ENCODE measurements at places on chromosomes 2 and 18.

GRCh38 chr2:169828141-169828811 lies 1.0 kb downstream of the UBR3 start:
- peak; percentile 39 for DNase-seq

GRCh38 chr18:6022845-6023244 lies 127.5 kb upstream of the TMEM200C start:
- no peak for DNase-seq

DNA sequence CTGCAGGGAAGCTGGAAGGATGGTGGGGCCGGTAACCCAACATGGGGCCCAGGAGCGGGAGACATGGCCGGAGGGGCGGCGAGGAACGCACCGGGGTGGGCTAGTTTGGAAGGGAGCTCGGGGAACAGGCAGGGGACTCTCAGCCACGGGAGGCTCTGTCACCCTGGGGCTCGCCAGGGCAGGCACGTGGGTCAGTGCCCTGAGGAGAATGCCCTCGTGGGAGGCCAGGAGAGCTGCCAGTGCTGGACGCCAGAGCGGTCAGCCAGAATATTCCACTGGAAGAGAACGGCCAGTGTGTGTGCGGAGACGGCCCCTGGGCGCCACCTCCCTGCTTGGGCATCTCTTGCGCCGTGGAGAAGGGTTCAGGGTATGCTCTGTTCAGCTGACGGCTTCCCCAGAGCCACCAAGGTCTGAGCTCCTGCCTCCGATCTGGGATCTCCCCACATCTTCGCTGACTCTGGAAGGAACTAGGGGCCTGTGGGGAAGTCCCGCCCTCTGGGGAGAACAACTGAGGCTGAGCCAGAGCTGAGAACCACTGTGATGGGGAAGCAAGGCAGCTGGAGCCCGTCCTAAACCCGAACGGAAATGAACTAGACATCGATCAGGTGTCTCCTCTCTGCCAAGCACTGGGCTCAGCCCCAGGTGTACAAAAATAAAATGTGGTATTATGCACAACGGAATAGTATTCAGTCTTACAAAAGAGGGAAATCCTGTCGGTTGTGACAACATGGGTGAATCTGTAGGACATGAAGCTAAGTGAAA lies 49.3 kb downstream of the TNP1 start:
- no peak for DNase-seq

- DNase-seq: no peak
These were observed 238.9 kb upstream of the ID2 start for GRCh38 chr2:8442833-8443486.

DNA sequence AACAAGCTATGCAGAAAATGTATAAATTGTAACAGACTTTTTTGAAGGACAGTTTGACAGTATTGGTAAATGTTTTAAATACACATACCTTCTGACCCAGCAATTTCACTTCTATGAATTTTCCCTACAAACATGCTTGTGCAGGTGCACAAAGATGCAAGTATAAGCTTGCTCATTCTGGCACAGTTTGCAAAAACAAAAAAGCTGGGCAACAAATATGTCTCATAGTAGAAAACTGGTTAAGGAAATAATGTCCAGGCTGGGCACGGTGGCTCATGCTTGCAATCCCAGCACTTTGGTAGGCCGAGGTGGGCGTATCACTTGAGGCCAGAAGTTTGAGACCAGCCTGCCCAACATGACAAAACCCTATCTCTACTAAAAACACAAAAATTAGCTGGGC lies 96.9 kb upstream of the NEDD4L start:
- DNase-seq: no peak

GRCh38 chr2:68741238-68741637 lies 6.6 kb downstream of the ARHGAP25 start:
- DNase-seq: peak; percentile 77
